ENCODE measurements at places on chromosomes 16 and 17.

DNA sequence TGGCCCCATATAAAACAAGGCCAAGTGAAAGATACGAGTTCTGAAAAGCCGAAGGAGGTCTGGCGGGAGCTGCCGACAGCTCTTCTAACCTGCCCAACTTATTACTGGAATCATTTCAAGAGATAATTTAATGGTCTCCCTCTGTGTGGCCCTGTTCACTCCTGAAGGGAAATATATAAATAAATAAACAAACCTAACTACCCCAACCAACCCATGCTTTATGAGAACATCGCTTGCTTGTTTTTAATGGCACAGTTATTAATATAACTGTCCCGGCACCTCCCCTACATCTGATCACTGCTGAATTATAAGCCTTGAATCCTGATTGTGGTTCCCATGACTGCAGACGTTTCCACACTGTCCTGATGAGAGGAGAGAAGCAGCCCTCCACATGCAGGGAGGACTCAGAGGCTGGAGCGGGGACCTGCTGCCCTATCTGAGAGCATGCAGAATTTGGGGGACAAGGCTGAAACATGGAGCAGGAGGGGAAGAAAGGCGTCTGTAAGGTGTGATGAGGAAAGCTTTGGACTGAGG, 22.2 kb downstream of the CDK5RAP3 start:
- no peak for DNase-seq

- DNase-seq: peak; percentile 84
Observed at GRCh38 chr17:32141258-32141657, 1.0 kb upstream of the RHOT1 start.

DNA sequence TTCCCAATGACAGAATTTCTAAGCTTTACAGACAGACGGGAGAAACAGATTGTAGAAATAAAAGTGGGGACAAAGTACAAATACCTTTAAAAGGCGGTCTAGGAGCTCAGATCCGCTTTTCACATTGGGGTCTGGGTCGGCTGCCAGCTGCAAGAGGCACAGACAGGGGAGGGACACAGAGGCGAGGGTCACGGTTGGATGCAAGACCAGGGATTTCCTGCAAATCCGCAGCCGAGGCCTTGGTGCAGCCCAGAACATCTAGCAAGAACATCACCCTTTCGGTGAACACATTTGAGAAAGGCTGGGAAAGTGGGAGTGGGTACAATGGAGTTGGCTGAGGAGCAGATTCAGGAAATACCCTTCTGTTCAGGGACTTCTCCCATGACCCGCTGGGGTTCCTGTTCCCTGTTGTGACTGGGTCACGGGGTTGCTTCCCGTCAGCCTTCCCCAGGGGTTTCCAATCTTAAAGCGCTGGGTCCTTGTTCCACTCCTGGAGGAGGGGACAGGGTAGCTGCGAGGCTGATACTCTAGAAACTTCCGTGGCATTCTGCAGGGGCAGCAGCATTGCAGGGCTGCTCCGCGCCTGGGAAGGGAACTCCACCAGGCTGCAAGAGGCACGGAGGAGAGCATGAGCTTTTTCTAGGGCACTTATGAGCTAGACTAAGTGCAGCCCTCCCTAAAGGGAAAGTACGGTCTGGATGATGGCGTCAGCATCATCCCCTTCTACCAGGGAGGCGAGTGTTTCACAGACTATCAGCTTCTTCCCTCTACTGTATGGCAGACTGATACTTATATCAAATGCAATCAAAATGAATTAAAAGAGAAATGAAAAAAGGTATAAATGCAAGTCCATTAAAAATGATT, 16.0 kb downstream of the VAC14 start:
- DNase-seq: no peak

GRCh38 chr17:81300586-81301155, 5.6 kb upstream of the SLC38A10 start:
- no peak for DNase-seq

GRCh38 chr16:46857368-46857945, 26.5 kb upstream of the C16orf87 start:
- peak; percentile 56 for DNase-seq

- DNase-seq: no peak
Observed at GRCh38 chr17:17387017-17387497, 83.9 kb downstream of the NT5M start.

DNA sequence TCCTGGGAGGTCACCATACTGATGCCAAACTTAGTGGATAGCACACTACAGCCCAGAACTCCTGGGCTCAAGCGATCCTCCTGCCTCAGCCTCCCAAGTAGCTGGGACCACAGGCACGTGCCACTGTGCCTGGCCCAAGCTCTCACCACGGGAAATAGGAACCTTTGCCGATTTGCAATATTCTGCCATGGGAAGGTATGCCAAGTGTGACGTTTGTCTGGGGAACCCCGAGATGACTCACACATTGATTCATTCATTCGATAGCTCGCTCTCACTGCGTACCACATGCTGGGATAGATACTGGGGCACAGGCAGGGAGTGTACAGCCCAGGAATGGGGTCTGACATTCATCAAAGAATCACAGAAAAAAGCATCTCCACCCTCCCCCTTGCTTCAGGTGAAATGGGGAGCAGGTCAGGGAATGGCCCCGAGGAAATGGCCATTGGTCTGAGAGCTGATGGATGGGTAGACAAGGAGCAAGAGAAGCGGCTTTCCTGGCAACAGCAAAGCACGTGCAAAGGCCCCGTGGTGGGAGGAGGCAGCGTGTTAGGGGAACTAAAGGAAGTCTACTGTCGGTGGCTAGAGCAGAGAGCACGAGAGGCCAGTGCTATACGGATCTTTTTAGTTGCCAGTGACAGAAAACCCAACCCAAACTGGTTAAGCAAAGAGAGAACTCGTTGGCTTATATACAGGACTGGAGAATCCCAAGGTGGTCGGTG, 44.1 kb downstream of the DNAH17 start:
- peak; percentile 63 for DNase-seq

- DNase-seq: no peak
Observed at GRCh38 chr16:35492225-35492624, 2032.8 kb downstream of the TP53TG3F start.

GRCh38 chr16:456891-457483, 31.5 kb downstream of the RAB11FIP3 start:
- DNase-seq: peak; percentile 17

GRCh38 chr16:69827524-69827923, 65.4 kb downstream of the WWP2 start:
- no peak for DNase-seq

- no peak for DNase-seq
Observed at GRCh38 chr17:74222399-74222798, 9.0 kb downstream of the TTYH2 start.

DNA sequence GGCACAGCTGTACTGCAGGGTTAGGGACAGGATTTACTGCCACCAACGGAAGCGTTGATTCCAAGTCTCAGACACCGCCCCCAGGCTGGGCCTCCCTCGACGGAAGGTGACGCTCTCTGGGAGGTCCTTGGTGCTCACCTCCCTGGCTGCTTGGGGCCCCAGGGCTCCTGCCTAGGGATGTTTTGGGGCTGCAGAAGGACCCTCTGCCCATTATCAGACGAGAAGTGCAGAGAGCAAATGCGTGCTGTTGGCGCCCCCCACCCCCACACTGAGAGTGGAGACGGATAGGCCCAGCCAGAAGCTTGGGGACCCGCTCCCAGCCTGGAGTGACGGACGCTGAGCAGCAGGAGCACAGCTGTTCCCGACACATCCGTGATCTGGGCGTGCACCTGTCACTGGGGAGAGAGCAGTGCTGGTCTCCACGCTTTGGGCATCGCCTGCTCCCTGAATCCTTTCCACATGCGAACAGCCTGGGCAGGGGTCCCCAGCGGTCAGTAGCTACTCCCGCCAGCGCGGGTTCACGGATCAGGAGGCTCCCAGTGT, 5.1 kb upstream of the SOX8 start:
- DNase-seq: no peak

- no peak for DNase-seq
Observed at GRCh38 chr16:72999541-73000019, 48.3 kb downstream of the ZFHX3 start.

GRCh38 chr17:10875984-10876555, 38.2 kb upstream of the PIRT start:
- peak; percentile 19 for DNase-seq

All from fibroblast of skin of right biceps (primary cell).